H1 (cell line): ENCODE measurements at places on chromosomes 2 and 18.

- DNase-seq: no peak
These were observed 28.7 kb downstream of the ACAA2 start for GRCh38 chr18:49784427-49785185.

DNA sequence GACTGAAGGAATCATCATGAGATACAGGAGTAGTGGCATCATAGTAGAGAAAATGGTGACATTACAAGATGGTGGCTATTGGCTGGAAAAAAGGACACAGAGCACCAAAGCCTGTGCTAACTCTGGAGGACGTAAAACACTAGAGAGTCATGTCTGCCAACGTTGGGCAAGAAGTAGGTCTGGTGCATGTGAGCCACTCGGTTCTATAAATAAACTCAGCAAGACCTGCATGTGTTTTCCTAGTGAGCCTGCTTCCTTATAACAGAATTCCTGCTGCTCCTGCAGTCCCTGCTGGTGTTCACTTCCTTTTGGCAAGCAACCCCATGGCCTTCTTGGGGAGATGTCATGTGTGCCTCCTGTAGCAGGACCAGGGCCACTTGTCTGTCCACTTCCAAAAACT lies 325.2 kb downstream of the OSR1 start:
- no peak for DNase-seq

- DNase-seq: no peak
These were observed 654 bp downstream of the COMMD1 start for GRCh38 chr2:61906186-61906470.

- no peak for DNase-seq
These were observed 197.6 kb downstream of the LDLRAD4 start for GRCh38 chr18:13416208-13416607.

GRCh38 chr18:78781601-78781960 lies 198.0 kb upstream of the SALL3 start:
- DNase-seq: no peak
